Activated CD4-positive, alpha-beta T cell treated with anti-CD3 and anti-CD28 coated beads, Interleukin-2, amount 10 ng/mL, durations not matched to agents 24 days and 14 days (primary cell): ENCODE measurements at places on chromosomes 1 and 21. TPM values are rescaled to one million over a fixed set of nuclear protein-coding genes. Genes with fewer than 3 reads are reported as not detected.

METTL13 gene
- total RNA-seq, result 56.1 and 57.8 TPM in 2 replicates

S100A7 gene
- not detected in 2 replicates for total RNA-seq

CDA gene
- total RNA-seq, result not detected in 2 replicates

APP gene
- total RNA-seq, result 75.8 and 81.3 TPM in 2 replicates

DLGAP3 gene
- total RNA-seq, result 0.54 and 0.75 TPM in 2 replicates

OR2T12 gene
- total RNA-seq, result not detected in 2 replicates

SYTL1 gene
- total RNA-seq, result 29.7 and 29.8 TPM in 2 replicates

PEAR1 gene
- 0.09 and 0.21 TPM in 2 replicates for total RNA-seq

COL8A2 gene
- total RNA-seq, result 0.12 TPM in 2 replicates

SERTAD4 gene
- not detected in 2 replicates for total RNA-seq

CNKSR1 gene
- 4.0 and 6.2 TPM in 2 replicates for total RNA-seq

ADAM30 gene
- total RNA-seq, result not detected in 2 replicates

PROX1 gene
- not detected in 2 replicates for total RNA-seq

UMODL1 gene
- not detected in 2 replicates for total RNA-seq

C1QB gene
- total RNA-seq, result not detected in 2 replicates

CRP gene
- not detected in 2 replicates for total RNA-seq

PKLR gene
- 0.09 TPM in 1 of 2 replicates, not detected in the other for total RNA-seq

KCNA3 gene
- total RNA-seq, result 26.9 and 29.5 TPM in 2 replicates

TLCD4 gene
- total RNA-seq, result not detected in 2 replicates

SPRR2E gene
- total RNA-seq, result not detected in 2 replicates

DISC1 gene
- 1.6 and 3.1 TPM in 2 replicates for total RNA-seq

MYBPH gene
- total RNA-seq, result not detected in 2 replicates

ACTN2 gene
- 0.40 and 0.44 TPM in 2 replicates for total RNA-seq

BNIPL gene
- 0.85 and 1.8 TPM in 2 replicates for total RNA-seq

B3GALT2 gene
- 0.05 and 0.09 TPM in 2 replicates for total RNA-seq

MROH9 gene
- total RNA-seq, result not detected in 2 replicates

CCDC190 gene
- not detected in 2 replicates for total RNA-seq

FMO2 gene
- not detected in 2 replicates for total RNA-seq

ALDH9A1 gene
- 41.8 and 43.8 TPM in 2 replicates for total RNA-seq

HES3 gene
- not detected in 2 replicates for total RNA-seq

TFB2M gene
- total RNA-seq, result 24.3 and 26.5 TPM in 2 replicates

NUP210L gene
- total RNA-seq, result 0.02 TPM in 1 of 2 replicates, not detected in the other

LENEP gene
- total RNA-seq, result 0.79 and 1.4 TPM in 2 replicates

GJC2 gene
- total RNA-seq, result 0.69 and 0.96 TPM in 2 replicates

AUNIP gene
- 12.0 and 13.9 TPM in 2 replicates for total RNA-seq

C1QC gene
- not detected in 2 replicates for total RNA-seq

AMY2A gene
- 0.40 TPM in 1 of 2 replicates, not detected in the other for total RNA-seq

CELA2A gene
- not detected in 2 replicates for total RNA-seq

CA6 gene
- 1.0 and 1.3 TPM in 2 replicates for total RNA-seq

ILDR2 gene
- total RNA-seq, result 10.3 and 12.5 TPM in 2 replicates

RUNX3 gene
- total RNA-seq, result 110 and 112 TPM in 2 replicates

FDPS gene
- 321 and 324 TPM in 2 replicates for total RNA-seq

CCDC17 gene
- total RNA-seq, result 1.6 and 2.8 TPM in 2 replicates
